Activated T-helper 1 cell treated with Interleukin-2 at 50 U/mL for 16 hours (primary cell): ENCODE measurements at places on chromosomes 2 and 18.

GRCh38 chr2:178327516-178327915 is 123.5 kb downstream of the PRKRA start:
- DNase-seq: no peak

- no peak for DNase-seq
Measured at GRCh38 chr2:152580714-152581113, 136.5 kb downstream of the PRPF40A start.

- DNase-seq: peak; percentile 60
Measured at GRCh38 chr18:62526098-62527025, 3.5 kb downstream of the ZCCHC2 start.

DNA sequence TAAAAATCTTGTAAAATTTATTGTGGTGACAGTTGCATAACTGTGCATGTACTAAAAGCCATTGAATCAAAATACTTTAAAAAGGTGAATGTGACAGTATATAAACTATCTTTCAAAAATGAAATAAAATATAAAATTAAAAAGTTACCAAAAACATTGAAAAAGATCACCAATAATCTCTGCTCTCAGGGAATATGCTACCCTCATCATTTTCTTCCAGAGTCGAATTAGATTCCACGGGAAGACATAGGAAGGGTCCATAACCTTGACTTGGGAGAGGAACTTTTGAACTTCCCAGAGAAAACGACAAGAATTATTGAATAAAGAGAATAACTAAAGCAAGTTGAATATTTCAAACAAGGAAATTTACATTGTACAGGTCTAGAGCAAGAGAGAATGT is 649.5 kb downstream of the NUP35 start:
- DNase-seq: no peak

DNA sequence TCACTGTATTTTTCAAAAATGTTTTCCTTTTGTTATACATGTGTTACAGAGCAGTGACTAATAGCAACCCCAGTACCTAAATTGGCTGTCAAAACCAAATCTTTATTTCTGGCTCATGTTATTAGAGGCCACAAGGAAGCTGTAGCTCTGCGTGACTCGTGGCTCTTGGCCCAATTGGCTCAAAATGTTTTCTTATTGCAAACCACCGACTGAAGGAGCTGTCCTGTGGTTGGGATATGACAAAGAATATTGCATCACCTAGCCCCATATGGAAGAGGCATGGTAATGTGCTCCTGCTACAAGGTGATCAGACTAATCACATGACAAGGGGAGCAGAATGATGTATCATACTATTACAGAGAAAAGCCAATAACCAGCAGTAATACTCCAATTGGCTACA is 1058.5 kb downstream of the CBLN2 start:
- no peak for DNase-seq

DNA sequence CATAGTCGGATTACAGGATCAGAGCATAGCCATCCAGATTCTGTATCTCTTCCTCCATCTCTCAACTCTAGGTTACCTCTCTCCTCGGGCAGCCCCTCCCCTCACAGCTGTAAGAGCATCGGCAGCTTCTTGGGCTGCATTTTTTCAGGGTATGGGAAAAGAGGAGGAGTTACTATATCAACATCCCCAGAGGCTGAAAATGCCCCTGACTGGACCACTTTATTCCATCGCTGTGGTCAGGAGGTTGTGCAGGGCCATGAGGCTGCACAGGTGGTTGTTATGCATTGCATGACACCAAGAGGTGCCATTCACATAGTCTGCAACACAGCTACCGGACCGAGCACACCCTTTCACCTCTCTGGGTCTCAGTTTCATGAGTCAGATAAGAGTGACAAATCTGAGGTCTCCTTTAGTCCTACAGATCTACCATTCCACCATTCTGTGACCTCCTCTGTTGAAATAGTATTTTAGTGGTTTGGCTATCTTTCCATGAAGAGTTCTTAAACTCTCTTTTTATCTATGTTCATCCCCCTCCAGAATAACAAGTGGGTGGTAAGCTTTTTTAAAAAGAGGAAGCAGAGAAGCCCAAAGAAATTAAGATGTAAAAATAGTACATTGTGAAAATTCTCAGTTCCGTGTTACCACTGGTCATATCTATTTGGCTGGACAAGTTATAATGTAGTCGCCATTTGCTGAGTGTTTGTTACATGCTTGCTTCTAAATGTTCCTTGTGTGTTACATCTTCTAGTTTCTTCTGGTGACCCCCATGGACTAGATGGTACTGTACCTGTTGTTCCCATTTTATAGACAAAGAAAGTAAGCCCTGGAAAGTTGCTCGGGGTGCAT is 56.6 kb upstream of the SLC1A4 start:
- no peak for DNase-seq

GRCh38 chr2:128299628-128300027 is 19.0 kb downstream of the HS6ST1 start:
- DNase-seq: no peak

DNA sequence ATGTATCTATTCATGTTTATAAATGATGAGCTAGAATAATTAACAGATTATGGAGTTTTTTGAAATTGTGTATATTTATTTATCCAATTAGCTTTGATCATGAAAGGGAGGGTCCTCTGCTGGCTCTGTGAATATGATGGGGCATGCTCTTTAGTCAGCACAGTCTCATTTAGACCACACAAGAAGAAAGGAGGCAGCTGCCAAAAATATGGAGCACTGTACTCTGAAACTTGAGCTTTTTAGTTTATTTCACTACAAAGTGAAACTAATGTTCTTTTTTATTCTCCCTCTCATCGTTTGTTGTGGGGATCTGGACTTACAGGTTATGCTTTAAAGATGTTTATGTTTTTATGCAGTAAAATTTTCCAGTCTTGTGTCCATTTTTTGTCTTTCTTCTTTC is 266.9 kb upstream of the GULP1 start:
- no peak for DNase-seq

DNA sequence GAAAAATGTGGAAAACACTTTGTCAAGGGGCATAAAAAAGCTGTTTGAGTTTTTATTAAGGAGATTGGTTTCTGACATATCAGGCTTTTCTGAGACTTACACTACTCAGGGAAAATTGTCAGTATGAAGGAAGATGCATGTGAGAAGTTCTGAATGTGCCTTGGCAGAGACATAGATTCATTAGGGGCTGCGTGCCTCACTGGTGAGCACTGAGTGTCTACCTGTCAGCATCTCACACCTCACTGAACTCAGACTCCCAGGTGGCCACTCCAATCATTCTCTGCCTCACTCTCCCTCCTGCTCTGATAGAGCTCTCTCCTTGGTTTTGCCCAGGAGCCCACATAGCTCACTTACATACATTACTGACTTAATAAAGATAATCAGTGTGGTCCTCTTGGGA is 372.6 kb downstream of the LRRTM4 start:
- no peak for DNase-seq

DNA sequence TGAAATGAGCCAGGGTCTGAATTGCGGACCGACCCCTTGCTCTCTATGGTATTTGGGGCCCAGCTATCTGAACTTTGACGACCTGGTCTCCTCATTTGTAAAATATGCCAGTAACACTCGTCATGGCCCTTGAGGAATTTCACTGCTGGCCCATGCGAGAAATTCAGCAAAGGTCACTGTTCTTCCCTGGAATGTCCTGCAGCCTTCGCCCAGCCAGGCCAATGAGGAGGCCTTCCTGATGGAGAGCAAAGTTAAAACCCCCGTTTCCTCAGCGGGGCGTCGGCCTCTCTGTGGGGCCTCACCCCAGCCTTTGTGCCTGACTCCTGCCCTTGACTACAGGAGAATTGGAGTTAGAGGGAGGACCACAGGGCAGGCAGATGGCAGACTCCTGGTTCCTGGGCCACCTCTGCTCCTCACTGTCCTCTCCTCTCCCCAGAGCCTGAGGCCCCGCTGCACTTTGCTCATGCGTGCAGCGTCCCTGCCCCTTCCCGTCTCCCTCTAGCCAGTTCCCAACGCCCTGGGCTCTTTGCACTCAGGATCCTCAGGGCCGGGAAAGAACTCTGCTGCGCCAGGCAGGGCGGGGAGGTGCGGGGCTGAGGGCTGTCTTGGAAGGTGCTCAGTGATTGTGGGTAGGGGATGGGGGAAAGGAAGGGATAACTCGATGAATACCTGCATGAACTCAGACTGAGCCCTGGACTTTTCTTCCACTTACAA is 257.0 kb upstream of the RAB6C start:
- no peak for DNase-seq

DNA sequence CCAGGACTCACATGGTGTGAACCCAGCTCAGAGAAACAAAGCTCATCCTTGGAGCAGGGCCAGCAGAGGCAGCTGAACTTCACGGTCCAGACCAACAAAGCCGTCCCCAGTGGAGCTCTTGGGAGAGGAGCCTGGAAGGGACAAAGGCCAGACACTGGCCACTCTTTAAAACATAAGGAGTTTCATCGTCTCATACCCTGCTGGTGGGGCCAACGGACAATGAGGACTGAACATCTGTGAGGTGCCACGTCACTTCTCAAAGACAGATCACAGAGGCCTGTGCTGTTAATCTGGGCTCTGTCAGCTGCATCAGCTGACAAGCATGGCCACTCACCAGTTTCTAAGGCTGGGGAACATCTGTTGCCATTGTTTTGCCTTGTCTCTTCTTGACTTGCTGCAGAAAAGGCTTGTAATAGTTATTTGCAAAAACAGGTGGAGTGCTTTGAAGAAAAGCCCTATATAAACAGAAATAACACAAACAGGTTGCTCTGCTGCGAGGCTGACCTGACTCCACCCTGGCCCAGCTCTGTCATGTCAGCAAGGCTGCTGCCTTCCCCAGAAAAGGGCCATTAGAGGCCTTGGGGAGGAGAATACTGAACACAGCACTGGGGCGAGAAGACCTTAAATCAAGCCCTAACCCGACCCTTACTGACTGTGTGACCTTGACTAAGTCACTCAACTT is 68.1 kb upstream of the DAPL1 start:
- no peak for DNase-seq

- no peak for DNase-seq
Measured at GRCh38 chr2:23280401-23280800, 104.6 kb upstream of the KLHL29 start.

GRCh38 chr2:222477962-222478608 is 53.7 kb downstream of the SGPP2 start:
- DNase-seq: no peak

DNA sequence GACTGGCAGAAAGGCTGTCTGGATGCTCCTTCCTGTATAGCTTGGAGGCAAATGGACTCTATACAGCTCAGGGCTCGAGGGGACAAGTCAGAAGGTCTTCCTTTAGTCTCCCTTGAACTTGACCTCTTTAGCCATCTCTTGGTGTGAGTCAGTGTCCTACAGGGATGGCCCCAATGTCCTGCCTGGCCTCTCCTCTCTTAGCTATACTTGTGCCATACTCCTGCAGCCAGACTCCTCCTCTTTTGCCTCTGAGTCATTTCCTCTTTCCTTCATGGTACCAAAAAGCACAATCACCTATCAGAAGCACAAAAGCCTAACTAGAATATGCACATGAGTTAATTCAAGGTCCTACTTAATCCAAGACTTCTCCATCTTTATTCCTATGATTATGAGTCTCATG is 112.7 kb downstream of the XRCC5 start:
- no peak for DNase-seq

GRCh38 chr2:58131191-58132011 is 84.8 kb downstream of the VRK2 start:
- no peak for DNase-seq

DNA sequence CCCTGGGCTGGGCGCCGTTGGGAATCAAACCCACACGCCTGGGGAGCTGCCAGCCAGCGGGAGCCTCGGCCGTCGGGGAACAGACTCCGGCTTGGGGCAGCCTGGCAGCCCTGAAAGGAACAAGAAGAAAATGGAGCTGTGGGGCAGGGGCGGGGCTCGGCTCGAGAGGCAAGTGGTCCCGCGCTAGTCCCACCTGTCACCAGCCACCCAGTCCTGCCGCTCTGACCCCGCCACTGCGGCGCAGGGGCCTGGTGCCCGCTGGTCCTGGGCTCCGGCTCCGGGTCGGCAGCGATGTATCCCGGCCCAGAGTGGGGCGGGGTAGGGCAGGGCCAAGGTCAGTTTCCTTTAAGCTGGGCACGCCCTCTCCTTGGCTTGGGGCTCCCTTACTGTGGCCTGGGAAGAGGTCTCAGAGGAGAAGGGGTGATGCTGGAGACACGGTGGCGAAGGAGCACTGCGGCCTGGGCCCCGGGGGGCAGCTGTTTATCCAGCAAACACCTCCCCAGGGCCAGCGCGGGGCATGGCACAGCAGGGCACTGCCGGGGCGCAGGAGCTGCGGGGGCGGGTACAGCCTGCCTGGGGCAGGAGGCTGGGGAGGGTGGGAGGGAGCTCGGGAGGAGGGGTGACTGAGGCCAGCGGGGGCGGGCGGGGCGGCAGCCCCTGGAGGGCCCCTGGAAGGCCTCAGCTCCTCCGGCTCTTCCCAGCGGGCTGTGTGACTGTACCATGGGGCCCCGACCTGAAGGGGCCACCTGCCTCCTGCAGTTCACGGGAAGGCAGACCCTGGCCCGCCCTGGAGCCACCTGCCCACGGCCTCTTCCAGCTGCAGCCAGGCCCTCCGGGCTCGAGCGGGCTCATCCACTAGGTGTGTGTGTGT is 15.6 kb downstream of the ODC1 start:
- DNase-seq: no peak

DNA sequence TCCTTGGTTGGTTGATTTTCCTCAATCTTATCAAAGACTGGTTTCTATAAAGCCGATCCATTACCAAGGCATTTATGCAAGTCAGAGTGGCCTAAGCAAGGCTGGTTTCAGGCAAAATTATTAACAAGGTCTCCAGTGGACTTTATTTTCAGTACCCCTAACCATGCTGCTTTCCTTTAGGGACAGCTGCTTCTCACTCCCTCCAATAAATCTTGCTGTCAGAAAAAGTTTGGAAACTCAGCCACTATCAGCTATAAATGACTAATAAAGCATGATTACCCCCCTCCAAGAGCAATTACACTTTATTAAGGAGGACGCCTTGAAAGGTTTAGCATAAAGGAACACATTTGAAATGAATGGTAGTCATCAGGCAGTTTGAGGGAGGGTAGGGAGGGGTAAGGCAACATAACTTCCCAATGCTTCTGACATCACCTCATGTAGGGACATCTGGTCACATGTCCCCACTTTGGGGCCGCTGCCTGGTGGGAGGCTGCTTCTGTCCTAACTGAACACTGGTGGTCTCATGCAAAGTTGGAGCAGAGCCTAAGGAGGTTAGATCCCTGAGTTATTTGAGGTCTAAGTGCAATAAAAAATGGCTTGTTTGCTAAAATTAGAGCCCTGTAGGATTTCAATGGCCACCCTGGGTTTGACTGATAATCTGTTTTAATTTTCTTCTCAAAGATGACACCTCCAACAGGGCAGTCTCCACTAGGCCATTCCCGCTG is 58.0 kb upstream of the TMEM178A start:
- DNase-seq: no peak

DNA sequence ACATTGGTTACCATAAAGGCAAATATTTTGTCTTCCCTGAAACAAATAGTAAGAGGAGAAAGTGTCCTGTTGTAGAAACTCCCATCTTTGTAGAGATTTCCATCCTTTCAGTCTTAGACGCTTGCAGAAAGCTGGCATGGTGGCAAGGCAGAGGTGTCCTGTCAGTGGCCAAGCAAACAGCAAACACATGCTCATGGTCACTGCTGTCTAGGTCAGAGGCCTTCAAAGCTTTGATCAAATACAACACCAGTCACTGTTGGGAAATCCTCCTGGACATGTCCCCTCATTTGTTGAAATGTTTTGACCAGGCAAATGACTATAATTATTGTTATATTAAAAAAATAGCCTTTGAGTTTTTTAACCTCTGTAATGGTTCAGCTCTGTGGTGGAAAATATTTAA is 55.1 kb downstream of the LTBP1 start:
- DNase-seq: no peak
